DND-41 (cell line): ENCODE measurements at places on chromosomes 5 and 9.

- no peak for DNase-seq
- H3K4me1 ChIP-seq, result no peaks in the 10 kb centered on the region
- no peak overlapping the region for H3K4me3 ChIP-seq
- H3K36me3 ChIP-seq, result peaks cover 16% of the 10 kb centered on the region; the same call in 1 of the 2 replicates
Measured at GRCh38 chr9:125547368-125547767, 159.6 kb downstream of the MAPKAP1 start.

DNA sequence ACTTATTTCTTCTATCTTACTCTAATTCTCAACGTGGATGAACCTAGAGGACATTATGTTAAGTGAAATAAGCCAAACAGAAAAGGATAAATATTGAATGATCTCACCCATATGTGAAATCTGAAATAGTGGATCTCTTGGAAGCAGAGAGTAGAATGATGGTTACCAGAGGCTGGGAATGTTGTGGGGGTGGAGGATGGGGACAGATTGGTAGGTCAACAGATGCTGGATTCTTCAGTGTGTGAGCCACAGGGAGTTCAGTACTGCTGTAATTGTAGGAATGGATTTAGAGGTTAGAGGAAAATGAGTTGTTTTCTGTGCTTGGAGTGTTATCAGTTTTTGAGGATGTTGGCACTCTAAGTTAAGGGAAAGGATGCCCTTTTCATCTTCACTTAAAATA, 190.6 kb downstream of the FBXL7 start:
- no peaks in the 10 kb centered on the region for H3K4me1 ChIP-seq
- no peaks in the 10 kb centered on the region for H3K27me3 ChIP-seq
- DNase-seq, result no peak
- H3K36me3 ChIP-seq, result peaks cover 2% of the 10 kb centered on the region; the same call in 1 of the 2 replicates
- no peak overlapping the region for H3K27ac ChIP-seq

- H3K27me3 ChIP-seq, result no peaks in the 10 kb centered on the region
- DNase-seq, result no peak
- H3K36me3 ChIP-seq, result peaks cover 24% of the 10 kb centered on the region
- H3K4me3 ChIP-seq, result no peak overlapping the region
Measured at GRCh38 chr9:133474215-133474614, 4.7 kb downstream of the SLC2A6 start.

- H3K4me1 ChIP-seq, result no peaks in the 10 kb centered on the region
- no peak overlapping the region for H3K4me3 ChIP-seq
- H3K36me3 ChIP-seq, result no peaks in the 10 kb centered on the region
- H3K27me3 ChIP-seq, result no peaks in the 10 kb centered on the region
- DNase-seq, result no peak
Measured at GRCh38 chr9:132531195-132531594, 51.2 kb upstream of the BARHL1 start.

DNA sequence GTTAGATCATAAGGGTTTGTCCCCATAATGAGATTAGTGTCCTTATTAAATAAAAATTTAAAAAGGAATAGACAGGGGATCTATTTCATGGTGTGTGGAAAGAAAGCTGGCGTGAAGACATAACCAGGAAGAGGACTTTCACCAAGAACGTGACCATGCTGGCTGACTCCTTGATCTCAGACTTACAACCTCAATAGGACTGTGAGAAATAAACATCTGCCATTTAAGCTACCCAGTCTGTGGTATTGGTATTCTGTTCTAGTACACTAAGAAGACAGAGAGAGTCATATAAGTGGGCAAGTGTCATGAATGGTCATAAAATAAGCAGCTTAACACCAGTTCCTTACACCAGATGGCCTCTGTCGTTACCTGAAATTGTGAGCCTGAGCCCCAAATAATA, 259.4 kb upstream of the CCNG1 start:
- peaks cover 26% of the 10 kb centered on the region for H3K4me1 ChIP-seq
- no peak overlapping the region; the same call in 1 of the 2 replicates for H3K27ac ChIP-seq
- no peaks in the 10 kb centered on the region for H3K27me3 ChIP-seq
- DNase-seq, result no peak
- H3K4me3 ChIP-seq, result no peak overlapping the region
- no peaks in the 10 kb centered on the region for H3K36me3 ChIP-seq

GRCh38 chr9:135167849-135168655, 80.6 kb downstream of the OLFM1 start:
- no peaks in the 10 kb centered on the region for H3K27me3 ChIP-seq
- no peak for DNase-seq
- H3K4me3 ChIP-seq, result no peak overlapping the region
- H3K36me3 ChIP-seq, result no peaks in the 10 kb centered on the region
- no peak overlapping the region for H3K27ac ChIP-seq

DNA sequence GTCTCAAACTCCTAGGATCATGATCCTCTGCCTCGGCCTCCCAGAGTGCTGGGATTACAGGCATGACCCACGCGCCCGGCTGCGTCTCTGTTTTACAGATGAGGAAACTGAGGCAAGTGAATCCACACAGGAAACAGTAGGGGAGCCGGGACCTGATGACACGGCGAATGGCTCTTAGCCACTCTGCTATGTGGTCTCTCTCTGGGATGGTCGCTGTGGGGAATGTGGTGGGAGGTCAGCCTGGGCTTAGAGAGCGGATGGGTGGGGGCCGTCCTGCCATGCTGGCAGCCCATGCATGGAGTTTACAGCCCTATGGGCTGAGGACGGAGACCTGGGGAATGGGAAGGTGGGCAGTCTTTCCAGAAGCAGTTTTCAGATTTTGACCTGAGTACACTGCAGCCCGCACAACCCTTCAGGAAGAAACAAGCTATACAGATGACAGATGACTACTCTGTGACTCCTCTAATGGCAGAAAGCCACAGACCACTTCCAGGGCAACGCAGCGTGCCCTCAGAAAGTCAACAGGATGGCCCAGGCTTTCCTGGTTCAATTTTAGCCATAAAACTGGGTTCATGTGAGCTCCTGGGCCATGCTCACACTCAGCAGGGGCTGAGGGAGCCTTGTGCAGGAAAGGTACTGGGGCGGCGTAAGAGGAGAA, 136.1 kb upstream of the RAPGEF1 start:
- no peaks in the 10 kb centered on the region for H3K27me3 ChIP-seq
- H3K27ac ChIP-seq, result no peak overlapping the region
- DNase-seq, result no peak

DNA sequence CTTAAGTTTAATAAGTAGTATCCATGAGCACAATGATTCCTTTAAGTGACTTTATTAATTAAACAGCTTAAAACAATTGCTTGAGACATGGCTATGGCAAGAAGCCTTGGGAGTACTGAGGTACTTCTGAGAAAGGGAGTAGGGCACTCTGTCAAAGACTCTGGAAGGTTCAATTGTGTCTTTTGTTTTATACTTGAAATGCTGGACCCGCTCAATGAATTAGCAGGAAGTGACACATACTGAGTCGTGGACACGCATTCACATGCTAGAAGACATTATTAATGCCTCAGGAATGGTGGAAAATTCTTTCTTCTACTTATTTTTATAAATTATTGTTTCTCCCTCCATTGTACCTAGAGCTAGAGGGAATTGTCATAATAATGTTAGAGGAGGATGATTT, 347.3 kb upstream of the ZNF608 start:
- H3K4me1 ChIP-seq, result no peaks in the 10 kb centered on the region
- no peak for DNase-seq
- H3K27ac ChIP-seq, result no peak overlapping the region
- H3K27me3 ChIP-seq, result no peaks in the 10 kb centered on the region
- H3K4me3 ChIP-seq, result no peak overlapping the region

DNA sequence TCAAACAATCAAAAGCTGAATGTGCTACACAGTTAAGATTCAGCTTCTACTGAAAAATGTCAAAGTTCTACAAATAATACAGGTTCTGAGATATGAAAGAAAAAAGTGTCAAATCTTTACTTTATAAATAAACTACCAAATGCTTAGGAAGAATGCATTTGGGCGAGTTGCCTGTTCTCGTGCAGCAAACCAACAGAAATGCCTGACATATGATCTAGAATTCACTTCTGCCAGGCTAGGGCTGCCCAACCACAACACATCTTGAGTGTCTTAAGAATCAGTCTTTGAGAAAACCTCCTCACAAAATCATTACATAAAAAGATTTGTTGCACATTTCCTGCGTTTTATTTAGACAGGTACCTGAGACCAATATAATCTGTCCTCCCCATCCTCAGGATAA, 42.2 kb downstream of the ANKH start:
- H3K4me1 ChIP-seq, result peaks cover 3% of the 10 kb centered on the region; the same call in 1 of the 2 replicates
- no peak overlapping the region for H3K27ac ChIP-seq
- H3K4me3 ChIP-seq, result no peak overlapping the region
- no peak for DNase-seq
